ENCODE measurements at places on chromosomes 12 and 14.

DNA sequence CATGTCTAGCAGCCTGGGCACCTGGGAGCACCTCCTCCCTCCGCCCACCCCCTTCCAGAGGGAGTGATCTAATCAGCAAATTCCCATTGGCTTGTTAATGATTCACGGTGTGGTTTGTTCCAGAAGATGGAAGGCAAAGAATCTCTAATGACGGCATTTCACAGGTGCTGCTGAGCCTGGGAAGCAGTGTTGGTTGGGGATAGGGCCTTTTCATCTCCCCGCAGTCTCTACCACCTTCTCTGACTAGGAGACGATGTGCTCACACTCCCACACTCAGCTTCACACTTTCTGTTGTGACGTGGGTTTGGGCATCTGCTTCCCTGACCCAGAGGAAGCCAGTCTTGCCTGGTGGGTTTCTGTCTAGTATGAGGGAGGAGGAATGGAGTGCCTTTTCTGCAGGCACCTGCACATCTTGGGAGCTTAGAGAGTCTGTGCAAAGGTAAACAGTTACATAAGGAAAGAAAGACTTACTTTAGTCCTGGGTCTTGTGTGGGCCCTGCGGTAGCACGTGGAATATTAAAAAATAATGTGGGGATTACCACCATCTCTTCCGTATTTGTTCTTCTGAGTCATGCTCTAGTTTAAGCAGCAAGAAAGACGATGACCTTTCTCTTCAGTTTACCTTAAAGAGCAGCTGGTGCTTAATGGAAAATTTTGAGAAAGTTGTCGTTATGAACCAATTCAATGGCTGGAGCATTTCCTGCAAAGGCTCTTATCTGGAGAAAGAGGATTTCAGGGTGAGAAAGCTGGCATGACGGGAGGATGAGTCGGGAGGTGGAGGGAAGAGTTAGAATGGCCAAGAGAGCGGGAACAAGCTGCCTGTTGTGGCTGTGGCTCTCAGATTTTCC, 70.6 kb upstream of the ARHGAP5 start:
- no peak for DNase-seq

DNA sequence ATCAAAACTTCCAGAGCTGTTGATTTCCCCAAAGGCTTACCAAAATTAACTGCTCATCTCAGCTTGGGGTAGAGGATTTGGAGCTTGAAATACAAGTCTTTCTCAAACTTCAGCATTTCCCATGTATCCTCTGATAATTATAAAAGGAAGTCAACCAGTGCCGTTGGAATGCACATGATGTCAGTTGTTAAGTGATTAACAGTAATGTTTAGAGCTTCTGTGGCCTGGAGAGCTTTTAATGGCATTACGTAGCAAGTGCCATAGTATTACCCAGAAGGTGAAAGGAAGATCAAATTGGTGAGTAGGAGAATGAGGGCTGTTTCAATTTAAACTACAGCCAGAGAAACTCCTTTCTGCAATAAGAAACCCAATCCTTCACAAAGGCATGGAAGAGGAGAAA, 62.5 kb upstream of the PTPRR start:
- no peak for DNase-seq

- DNase-seq = no peak
Measured at GRCh38 chr12:54606556-54606955, 18.1 kb upstream of the PPP1R1A start.

DNA sequence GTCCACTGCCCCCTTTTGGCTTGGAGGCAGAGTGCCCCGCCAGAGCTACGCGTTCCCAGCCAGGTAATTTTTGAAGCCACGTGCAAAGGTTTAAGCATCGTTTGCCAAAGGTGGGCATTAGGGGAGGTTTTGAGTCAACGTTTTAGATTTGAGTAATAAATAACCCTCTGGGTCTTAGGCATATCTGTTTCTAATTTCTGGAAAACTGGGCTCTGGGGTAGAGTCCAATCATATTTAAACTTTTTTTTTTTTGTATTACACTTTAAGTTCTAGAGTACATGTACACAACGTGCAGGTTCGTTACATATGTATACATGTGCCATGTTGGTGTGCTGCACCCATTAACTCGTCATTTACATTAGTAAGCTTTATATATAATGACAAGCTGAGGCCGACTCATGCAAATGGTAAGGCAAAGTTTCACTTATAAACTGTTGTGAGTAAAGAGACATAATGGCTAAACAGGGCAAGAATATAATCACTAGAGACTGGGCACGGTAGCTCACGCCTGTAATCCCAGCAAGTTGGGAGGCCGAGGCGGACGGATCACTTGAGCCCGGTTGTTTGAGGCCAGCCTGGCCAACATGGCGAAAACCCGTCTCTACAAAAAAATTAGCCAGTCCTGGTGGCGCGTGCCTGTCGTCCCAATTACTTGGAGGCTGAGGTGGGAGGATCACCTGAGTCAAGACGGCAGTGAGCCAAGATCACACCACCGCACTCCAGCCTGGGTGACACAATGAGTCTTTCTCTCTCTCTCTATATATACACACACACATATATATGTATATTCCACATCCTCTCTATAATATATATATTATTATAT, 491 bp upstream of the NR2C1 start:
- DNase-seq = no peak

- DNase-seq = no peak
Measured at GRCh38 chr14:89294872-89295271, 122.2 kb downstream of the FOXN3 start.

GRCh38 chr12:1130164-1130563, 139.1 kb downstream of the ERC1 start:
- no peak for DNase-seq

DNA sequence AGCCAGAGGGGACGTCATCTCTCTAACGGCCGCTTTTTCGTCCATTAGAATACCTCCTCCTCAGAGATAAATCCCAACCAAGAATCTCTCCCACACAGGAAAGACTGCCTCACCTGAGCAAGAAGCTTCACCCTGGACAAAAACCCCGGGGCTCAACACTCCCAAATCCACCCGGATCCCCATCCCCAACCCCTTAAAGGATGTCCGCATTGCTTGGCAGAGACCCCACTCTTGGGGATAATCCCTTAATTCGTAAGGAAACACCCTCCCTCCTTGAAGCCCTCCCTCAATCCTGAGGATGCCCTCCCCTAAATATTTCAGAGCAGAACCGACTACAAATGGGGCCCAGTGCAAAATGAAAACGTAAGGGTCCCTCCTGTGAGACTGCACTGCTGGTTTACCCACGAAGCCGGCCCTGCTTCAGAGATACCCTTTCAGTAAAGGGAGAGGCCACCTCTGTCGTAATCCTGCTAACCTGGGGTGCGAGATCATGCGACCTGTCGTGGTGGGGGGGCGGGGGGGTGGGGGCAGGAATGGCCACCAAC, 655 bp upstream of the DYNLL1 start:
- DNase-seq = no peak

DNA sequence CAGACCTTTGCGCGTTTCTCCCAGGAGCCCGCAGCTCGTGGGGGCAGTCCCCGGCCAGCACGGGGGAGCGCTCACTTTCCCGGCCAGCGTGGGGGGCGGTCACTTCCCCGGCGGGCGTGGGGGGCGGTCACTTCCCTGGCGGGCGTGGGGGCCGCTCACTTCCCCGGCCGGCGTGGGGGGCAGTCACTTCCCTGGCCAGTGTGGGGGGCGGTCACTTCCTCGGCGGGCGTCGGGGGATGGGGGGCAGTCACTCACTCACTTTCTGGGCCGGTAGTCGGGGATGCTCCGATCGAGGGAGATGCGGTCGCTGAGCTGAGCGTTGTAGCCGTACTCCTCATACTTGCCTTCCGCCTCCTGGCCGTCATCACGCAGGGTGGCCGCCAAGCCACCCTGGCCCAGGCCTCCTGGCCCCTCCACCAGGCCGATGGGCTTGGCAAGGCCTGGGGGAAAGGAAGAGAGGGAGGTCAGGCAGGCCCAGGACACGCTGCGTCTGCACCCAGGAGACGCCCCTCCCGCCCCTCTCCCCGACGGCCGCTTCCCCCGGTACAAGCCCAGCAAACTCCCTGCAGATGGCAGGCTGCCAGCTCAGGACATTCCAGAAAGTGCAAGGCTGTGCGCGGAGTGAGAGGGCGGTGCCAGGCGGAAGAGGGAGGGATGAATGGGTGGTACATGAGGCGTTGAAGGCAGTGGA, 43.3 kb downstream of the GALNT9 start:
- DNase-seq = no peak

- no peak for DNase-seq
Measured at GRCh38 chr12:1517007-1517406, 77.4 kb downstream of the FBXL14 start.

DNA sequence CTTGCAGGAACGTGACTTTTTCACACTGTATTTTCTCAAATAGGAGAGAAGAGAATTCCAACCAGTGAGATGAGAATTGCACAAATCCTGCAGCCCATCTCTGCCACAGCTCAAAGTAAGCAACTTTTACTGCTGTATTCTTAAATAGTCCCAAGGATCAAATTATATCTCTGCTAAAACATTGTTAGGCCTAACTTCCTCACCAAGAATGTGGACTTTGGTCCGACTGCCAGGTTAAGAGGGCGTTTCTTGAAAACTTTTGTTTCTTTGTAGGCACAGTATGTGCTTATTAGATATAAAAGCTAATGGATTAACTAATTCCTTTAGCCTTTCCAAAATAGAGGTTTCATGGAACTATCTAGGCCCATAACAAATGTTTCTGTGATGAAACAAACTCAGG, 61.4 kb upstream of the IFNG-AS1 start:
- no peak for DNase-seq

DNA sequence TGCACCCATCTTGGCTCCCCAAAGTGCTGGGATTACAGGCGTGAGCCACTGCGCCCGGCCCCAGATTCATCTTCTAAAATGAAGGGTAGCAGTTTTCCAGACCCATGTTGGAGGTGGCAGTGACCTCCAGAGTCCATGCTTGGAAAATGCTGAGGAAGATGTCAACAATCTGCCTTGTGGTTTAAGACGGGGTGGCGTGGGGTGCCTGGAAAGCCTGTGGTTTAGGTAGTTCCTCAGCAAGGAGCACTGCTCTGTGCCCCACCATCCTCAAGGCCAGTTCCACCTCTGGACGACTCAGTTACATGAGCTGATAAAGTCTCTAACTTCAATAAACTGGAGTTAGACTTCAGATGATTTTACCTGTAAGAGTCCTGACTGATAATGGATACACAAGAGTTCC, 48.6 kb downstream of the DRAM1 start:
- no peak for DNase-seq

DNA sequence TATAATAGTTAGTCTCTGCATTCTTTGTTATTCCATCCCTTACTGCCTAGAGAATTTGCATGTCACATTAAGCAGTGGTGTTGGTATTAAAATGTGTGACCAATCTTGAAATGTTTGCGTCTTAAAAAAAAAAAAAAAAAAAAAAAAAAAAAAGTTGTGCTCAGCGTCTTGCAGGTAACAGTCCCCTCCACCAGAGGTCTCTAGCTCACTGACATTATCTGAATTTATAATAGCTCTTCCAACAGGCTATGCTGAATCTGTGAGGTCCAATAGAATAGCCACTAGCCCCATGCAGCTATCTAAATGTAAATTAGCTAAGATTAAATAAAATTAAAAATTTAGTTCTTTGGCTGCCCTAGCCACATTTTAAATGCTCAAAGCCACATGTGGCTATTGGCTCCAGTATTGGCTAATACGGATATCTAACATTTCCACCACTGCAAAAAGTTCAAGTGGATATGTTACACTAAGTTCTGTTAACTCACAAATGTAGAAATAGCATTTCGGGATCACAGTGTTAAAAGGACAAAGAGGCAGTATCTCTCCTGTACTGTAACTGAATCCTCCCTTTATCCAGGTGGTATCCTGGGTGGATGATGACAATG, 28.7 kb downstream of the NKX2-8 start:
- no peak for DNase-seq

DNA sequence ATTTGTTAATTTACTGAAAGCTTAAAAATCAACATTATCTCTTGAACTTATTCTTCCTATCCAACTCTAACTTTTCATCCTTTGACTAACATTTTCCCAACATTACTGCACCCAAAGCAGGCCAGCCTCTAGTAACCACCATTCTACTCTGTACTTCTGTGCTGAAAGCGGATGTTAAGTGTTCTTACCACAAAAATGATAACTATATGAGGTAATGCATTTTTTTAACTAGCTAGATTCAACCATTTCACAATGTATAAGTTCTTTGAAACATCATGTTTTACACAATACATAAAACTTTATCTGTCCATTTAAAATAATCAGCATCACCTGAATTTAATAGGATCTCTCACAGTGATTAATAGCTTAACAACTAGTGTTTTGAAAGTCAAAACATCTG, 468.5 kb upstream of the MGAT4C start:
- DNase-seq = no peak

- no peak for DNase-seq
Measured at GRCh38 chr14:26602902-26603301, 5.1 kb upstream of the NOVA1 start.

DNA sequence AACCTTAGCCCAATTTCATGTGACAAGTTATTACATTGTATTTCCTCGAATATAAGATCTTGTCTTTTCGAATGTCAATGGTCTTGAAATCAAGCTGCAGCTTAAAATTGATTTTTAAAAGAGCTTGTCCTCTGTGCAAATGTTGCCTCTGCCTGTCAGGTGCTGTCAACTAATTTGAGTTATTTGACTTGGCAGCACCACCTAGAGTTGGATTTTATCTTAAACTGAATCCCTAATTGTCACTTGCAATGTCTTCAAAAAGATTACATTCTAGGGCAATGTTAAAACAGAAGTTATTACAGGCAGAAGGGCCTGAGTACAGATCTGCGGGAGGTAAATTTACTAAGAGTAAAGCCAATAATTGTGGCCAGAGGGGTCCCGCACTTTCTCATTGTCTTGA, 26.2 kb upstream of the TUNAR start:
- no peak for DNase-seq

- no peak for DNase-seq
Measured at GRCh38 chr12:53231671-53231920, 413 bp downstream of the RARG start.

DNA sequence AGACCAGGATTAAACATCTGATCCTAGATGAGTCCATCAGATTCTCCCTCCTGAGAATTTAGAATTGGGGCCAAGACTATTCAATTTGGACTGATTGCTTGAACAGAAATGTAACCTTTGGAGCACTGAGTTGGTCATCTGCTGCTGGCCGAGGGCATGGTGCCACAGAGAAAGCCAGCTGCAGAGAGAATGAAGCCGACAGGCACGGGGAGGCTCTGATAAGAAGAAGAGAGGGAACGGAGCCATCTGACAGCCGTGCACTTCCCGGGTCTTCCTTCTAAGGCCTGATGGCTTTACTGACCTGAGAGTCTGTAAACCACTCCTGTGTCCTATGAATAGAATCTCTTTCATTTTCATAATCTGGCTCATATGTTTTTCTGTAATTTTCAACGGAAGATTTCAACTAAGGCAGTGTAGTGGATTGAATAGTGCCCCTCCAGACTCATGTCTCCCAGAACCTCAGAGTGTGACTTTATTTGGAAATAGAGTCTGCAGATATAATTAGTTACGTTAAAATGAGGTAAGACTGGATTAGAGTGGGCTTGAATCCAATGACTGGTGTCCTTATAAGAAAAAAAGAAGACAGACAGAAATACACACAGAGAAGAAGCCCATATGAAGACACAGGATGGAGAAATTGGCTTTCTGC, 39.1 kb upstream of the FRS2 start:
- no peak for DNase-seq

GRCh38 chr14:101370593-101371569, 190.4 kb upstream of the DIO3 start:
- DNase-seq = no peak

- no peak for DNase-seq
Measured at GRCh38 chr12:51870504-51870903, 17.4 kb upstream of the ANKRD33 start.

GRCh38 chr14:37223947-37224474, 26.3 kb downstream of the MIPOL1 start:
- no peak for DNase-seq

GRCh38 chr12:10919809-10920208, 9.2 kb upstream of the PRH2 start:
- no peak for DNase-seq

GRCh38 chr14:37593511-37594237, 1.4 kb downstream of the FOXA1 start:
- DNase-seq = no peak

All from activated T-cell treated with anti-CD3 and anti-CD28 coated beads, Interleukin-2, amount 50 U/mL, for 1 hour (primary cell).